Common myeloid progenitor, CD34-positive (primary cell): ENCODE measurements at places on chromosomes 2 and 18.
A peak's percentile ranks its signal among the peaks of the same experiment; 100 is the strongest.

DNA sequence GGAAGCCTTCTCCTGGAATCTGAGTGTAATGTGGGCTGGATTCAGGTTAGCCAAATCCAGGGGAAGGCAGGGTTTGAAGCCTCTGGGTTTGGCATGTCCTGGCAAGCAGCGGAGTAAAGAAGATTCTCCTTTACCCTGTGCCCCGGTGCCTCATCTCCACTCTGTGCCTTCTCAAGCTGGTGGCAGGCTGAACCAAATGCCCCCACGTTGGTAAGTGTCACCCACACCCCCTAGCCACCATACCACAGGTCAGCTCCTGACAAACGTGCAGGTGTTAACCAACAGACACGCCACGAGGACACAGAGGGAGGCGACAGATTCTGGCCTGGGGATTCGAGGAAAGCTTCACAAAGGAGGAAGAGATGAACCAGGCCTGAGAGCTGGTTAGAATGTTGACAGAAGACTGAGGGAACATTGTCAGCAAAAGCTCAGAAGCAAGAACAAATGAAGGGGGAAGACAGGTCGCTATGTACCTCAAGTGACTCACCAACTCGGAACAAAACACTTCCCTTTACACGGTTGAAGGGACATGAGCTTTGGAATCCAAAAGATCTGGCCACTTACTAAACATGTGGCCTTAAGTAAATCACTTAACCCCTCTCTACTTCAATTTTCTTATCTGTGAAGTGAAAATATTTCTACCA lies 85.2 kb upstream of the LCLAT1 start:
- DNase-seq = no peak

- no peak for DNase-seq
Observed at GRCh38 chr2:54755641-54756326, 32.3 kb downstream of the EML6 start.

DNA sequence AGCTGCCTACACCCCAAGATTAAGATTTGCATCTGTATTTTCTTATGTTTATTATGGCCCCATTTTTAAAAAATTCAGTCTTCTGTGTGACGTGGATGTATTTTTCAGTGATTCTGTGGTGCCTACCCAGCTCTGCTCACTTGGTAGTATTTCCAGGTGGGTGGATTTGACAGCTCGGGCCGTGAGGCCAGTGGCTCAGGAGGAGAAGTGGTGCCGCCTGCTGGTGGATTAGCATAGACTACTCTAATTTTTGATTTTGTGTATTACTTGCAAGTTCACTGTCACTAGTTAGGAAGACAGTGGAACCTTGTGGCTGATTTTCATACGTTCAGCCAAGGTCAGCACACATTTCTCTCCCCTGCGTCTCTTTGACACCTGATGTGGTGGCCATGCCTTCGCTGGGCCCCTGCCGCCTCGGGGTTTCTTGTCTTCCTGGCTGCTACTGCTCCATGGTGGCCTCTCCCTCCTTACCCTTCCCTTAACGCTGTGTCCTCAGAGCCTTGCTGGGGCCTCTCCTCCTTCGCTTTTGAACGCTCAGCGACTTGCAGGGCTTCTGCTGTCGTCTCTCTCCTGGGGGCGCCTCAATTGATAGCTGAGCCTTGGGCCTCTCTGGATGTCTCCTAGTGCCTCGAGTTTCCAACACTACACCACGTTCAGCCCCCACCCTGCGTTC lies 89.4 kb downstream of the DGKD start:
- DNase-seq = peak; percentile 88

GRCh38 chr2:148599109-148599991 lies 45.2 kb upstream of the EPC2 start:
- no peak for DNase-seq

DNA sequence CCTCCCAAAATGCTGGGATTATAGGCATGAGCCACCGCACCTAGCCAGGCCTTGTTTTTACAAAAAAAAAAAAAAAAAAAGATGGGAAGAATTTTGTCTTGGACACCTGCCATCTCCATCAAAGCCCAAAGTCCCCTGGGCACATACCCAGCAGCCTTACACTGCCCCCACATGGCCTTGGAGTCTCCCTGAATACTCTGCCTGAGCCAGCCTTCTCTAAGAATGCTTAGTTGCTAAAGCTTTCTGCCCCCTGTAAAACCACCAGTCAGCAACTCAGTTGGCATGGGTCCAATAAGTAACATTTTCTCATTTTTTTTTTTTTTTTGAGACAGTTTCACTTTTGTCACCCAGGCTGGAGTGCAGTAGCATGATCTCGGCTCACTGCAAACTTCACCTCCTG lies 40.6 kb downstream of the SPC25 start:
- DNase-seq = peak; percentile 94

DNA sequence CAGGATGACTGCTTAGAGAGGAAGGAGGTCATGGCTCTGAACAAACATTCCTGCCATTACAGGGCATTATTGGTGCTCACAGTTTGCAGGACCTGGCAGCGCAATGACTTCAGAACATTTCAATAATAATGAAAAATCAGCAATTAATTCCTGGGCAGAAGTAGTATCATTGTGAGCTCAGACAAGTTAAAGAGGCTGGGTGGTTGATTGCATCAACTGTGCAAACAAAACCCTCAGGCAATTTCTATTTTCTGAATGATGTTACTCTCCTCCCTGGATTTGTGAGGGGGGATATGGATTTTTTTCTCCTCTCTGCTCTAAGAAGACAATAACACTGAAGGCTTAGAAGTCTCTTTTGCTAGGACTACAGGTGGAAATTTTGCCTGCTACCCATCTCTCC lies 168.1 kb upstream of the TACR1 start:
- DNase-seq = no peak

DNA sequence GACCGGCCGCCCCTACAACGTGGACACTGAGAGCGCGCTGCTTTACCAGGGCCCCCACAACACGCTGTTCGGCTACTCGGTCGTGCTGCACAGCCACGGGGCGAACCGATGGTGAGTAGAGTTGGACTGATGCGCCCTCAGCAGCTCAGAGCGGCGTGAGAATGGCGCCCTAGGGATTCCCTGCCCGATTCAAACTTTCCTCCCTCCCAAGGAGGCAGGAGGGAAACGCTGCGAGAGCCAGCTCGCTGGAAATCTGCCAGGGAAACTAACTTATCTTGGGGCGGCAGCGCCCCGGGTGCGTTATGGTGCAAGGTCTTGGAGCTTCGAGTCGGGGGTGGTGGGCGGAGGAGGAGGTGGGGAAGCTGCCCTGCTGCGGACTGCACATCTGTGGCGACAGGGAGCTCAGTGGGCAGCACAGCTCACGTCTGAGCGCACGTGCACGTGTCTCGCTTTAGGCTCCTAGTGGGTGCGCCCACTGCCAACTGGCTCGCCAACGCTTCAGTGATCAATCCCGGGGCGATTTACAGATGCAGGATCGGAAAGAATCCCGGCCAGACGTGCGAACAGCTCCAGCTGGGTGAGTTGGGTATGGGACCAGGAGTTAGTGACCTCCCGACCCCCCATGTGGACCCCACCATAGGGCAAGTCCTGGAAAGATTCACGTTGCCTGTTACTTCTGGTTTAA lies 697 bp downstream of the ITGA4 start:
- peak; percentile 85 for DNase-seq

DNA sequence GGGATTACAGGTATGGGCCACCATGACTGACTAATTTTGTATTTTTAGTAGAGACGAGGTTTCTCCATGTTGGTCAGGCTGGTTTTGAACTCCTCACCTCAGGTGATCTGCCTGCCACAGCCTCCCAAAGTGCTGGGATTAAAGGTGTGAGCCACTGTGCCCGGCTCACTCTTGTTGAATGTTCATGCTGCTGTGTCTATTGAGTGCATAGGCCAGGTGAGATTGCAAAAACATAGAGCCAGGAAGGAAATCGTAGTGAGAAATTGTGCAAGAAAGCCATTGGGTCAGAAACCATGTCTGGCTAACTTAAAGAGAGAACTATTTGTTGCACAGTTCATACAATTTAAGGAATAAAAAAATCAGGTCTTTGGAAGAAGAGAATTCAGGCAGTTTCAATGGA lies 45.5 kb upstream of the FZD5 start:
- no peak for DNase-seq

DNA sequence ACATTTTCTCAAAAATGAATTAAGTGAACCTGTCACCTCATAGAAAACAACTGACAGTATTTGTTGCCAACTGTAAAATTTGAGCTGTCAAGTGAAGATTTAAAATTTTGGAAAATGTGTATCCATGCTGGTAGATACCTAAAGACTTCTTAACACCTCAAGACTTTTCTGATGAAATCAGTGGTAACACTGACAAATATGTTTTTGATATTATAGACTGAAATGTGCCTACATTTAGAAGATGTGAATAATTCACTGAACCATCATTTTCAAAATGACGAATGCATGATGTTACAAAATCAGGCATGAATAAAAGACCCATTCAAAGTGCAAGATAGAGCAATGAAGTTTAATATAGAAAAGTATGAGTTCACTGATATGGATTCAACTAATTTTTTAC lies 51.5 kb upstream of the ASPRV1 start:
- DNase-seq = no peak

DNA sequence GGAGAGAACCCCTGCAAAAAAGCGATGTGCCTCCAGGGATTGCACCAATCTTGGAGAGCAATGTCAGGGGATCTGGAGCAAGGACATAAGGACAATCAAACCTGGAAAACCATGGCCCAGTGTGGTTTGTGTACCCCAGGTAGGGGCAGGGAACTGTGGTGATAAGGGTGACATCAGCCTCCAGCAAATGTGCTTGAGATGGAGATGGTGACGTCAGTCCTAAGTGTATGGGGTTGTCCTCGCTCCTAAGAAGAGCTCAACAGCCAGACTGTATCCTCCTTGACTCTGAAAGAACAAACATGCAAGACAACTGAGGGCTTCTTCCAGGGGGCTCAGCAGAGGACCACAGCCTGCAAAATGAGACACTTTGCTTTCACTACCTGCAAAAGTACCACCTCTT lies 71.4 kb downstream of the FTCDNL1 start:
- no peak for DNase-seq

- DNase-seq = peak; percentile 40
Observed at GRCh38 chr18:34709750-34710441, at the start of gene DTNA. DTNA (plus strand) TSS chr18:34710298; CDS start chr18:34755977, 45,679 bp downstream.

DNA sequence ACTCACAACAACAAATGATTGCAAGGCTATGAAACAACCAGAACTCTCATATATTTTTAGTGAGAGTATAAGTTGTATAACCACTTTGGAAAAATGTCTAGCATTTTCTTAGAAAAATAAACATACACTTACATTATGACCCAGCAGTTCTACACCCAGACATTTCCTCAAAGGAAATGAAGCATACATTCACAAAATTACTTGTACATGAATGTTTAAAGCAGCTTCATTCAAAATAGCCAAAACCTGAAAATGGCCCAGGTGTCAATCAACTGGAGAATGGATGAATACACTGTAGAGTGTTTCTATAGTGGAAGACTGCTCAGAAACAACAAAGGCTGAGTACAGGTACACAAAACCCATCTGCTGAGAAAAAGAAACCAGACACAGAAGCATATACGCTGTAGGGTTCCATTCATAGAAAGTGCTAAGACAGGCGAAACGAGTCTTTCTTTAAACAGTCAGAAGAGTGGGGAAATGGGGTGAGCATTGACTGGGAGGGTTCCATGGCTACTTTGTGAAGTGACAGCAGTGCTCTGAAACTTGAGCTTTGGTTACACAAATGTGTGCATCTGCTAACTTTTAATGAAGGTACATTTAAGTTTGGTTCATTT lies 799.0 kb downstream of the DCDC2C start:
- no peak for DNase-seq

DNA sequence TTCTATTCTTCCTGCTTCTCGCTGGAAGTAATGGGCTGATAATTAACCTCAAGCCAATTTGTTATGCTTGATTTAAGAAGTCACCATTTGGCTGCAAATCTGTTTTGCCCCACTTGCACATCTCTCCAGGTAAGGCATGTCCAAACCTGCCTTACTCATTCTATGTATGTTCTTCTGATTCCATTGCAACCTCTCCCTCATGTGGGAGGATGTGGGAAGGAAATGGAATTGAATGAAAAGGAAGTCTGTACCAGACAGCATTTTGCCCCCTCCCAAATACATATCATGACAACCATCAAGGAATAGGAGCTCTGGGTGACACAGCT lies 131.7 kb downstream of the NRP2 start:
- DNase-seq = no peak

DNA sequence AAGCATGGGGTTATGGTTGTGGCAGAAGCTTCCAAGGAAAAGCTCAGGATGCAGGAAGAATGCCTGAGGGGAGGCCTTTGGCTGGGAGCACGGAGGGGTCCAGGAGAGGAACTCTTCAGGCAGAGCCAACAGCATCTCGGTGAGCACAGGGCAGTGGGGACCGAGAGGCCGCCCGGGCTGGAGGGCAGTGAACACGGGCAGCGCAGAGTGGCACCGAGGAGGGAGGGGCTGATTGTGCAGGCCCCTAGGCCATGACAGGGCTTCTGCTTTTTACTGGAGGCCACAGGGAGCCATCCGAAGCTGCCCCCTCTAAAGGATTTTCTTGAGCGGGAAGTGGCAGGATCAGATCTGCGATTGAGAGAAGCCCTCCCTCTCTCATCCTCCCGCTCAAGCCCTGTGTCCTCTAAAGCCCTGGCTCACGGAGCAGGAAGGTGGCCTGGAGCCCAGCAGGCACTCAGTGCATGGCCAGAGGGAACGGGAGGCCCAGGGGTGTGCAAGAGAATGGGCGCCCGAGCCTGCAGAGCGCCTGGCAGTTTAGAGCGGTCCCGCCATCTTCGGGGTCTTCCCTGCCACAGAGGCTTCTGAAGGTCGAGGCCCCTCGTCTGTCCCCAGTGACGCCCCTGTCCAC lies 110.0 kb upstream of the STON1 start:
- no peak for DNase-seq

- no peak for DNase-seq
Observed at GRCh38 chr2:63765117-63765516, 76.6 kb upstream of the UGP2 start.

GRCh38 chr2:238636269-238637073 lies 209.7 kb downstream of the ASB1 start:
- no peak for DNase-seq

DNA sequence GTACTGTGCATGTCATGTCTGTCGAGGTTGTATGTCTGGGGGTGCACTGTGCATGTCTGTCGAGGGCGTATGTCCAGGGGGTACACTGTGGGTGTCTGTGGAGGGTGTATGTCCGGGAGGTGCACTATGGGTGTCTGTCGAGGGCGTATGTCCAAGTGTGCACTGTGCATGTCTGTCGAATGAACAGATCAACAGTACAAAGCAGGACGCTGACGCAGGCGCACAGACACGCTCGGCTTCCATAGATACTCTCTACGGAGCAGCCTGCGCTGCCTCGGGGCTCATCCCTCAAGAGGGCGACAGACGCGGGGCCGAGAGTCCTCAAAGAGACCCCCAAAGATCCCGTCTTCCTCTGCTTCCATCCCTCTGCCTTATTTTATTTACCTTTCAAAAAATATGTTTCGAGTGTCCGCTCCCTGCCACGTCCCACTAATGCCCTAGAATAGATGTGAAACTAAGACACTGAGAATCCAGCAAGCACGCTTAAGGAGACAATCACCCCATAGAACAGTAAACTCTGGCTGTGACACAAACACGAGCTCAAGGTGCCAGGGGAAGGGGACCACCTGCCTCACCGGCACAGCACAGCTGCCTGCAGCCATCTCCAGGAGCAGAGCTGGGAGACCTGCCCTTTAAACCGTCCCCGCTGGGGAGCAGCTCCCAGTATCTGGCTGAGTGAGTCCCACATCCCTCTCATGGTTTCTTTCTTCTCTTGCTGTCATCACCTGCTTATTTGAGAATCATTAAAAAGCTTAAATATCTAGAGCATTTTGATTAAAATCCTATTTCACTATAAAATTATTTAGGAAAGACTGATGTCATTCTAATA lies 250.5 kb upstream of the MYT1L start:
- no peak for DNase-seq
